ENCODE measurements at places on chromosomes 1 and 21.

DNA sequence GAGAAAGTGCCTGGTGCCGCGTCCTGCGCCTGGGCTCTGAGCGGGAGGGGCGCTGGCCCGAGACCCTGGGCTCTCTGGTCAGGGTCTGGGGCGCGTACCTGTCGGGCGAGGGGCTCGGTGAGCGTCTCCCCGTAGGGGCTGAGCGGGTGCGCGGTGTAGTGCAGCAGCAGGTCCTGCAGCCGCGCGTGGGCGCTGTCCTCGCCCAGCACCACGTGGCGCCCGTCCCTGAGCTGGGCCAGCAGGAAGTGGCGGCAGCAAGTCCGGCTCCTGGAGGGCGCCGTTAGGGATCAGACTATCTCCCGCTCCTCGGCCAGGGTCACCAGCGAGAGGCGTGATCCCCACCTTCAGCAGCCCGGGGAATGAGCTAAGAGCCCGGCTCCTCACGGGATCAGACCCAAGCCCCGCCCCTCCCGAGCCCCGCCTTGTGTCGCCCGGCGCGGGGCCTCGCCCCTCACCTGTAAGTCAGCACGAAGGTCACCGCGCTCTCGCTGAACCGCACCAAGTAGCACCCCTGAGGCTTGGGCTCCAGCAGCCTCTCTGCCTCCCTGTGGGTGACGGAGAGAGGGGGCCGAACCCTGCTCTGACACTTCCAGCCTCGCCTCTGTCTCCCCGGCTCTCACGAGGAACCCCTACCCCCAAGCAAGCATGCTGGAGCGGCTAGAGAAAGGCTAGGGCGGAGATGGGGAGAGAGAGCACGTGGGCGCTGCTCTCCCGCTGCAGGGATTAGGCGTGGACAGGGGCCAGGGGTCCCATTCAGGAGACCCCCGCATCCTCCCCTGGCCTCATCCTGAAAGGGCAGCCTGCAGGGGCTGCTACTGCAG lies 2.7 kb downstream of the SH2D2A start:
- DNase-seq = peak; percentile 61

GRCh38 chr1:24732186-24732885 lies 12.9 kb upstream of the CLIC4 start:
- DNase-seq = no peak

GRCh38 chr1:79497193-79497773 lies 490.8 kb upstream of the ADGRL4 start:
- DNase-seq = no peak

DNA sequence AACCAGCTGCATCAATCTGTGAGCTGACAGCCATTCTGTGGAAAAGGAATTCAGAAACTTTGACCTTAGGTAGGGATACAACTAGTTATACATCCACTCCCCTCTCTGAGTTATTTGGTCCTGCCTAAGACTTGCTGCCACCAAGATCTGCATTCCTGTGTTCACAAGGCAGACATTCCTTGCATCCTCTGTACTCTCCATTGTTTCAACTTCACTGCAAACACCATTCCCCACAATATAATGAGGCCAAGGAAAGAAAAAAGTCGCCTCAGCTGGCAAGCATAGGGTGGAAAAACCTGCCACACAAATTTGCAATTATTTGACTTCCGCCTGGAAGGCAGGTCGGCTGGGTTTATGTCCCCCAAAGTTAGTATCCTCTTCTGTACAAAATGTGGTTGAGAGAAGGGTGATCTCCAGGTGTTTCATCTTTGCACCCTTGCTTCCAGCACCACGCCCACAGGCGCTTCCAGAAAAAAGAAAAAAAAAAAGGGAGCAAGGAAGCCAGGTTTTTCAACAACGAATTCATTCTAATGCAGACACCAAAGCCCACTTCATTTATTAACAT lies 676 bp upstream of the CTTNBP2NL start:
- DNase-seq = no peak

GRCh38 chr21:41500363-41500762 lies 7.6 kb downstream of the TMPRSS2 start:
- no peak for DNase-seq

DNA sequence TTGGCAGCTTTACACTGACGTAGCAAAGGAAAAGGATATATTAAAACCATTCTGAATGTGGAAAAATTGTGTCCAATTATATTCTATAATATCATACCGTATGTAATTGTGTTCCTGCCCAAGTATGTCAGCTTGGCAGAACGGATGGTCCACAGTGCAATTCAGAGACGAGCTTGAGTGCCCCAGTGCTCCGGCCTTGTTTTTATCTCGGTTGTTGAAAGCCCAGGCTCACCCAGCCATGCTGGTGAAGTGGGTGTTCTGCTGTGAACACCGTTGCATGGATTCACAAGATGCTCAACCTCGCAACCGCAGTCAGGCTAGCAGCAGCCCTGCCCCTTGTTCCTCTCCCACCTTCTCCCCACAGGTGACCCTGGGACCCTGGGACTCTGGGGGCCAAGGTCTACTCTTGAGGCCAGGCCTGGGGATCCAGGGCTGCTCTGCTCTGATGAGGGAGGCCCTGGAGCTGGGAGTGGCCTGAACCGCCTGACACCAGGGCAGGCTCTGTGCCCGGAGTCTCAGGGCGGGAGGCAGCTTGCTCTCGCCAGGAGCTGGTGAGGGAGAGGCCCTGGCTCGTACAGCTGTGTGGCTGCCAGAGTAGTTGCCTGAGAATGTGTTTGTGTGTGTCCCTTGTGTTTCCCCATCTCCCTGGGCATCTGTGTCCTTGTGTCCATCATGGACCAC lies 11.2 kb downstream of the PTPRF start:
- DNase-seq = no peak

DNA sequence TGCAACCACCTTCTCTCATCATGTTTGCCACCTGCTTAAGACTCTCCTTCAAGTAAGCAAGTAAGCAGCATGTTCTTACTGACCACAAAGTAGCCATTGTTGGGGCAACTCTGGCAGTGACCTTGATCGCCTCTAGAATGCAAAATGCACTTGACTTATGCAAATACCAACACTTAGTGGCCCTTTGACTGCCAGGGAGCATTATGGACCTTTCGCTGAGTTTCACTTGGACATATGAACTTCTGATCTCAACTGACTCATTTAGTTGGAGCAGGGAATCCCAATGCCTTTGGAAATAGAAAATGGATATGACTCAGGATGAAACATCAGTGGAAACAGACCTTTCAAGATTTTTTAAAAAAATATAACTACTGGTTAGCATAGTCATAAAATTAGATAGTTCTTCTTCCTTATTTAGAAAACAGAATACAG lies 6.1 kb upstream of the PLA2G5 start:
- DNase-seq = no peak

DNA sequence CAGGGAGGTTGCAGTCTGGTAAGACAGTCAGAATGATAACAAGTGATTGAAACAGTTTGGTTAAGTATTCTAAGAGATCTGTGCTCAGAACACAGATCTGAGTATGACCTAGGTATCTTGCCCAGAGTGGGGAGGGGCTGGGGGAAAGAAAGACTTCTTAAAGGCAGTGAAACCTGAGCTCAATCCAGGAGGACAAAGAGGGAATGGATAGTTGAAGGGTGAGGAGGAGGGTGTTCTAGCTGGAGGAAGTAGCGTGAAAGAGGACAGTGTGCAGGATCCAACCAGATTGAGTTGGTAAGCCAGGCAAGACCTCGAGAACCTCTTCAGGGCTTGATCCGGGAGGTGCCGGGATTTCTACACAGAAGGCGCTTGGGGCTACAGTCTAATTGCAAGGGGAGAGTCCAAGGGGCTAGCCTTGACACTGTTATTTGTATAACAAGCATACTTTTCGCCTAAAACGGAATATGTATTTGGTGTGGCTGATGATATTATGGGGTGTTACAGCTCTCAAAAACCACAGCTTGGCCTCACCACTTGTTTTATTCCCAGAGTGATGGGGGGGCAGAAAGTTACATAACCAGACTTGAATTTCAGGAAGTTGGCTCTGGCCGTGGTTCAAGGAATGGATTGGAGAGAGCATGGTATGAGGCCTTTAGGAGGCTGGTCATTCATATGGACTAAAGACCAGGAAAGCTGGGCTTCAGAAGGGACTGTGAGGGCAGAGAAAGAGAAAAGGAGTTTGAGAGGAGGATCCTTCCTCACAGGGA lies 19.1 kb downstream of the RCSD1 start:
- peak; percentile 70 for DNase-seq

DNA sequence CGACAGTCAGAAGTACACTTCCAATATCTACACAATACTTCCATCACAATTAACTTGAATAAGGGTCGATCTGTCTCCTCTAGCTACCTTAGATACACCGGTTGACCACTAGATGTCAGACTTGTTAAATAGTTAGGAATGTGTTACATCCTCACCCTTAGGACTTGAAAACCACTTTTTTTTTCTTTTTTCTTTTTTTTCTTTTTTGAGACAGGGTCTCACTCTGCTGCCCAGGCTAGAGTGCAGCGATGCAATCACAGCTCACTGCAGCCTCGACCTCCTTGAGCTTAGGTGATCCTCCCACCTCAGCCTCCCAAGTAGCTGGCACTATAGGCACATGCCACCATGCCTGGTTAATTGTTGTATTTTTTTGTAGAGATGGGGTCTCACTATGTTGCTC lies 120.4 kb upstream of the GREM2 start:
- DNase-seq = no peak

GRCh38 chr1:22326931-22327330 lies 124.7 kb upstream of the ZBTB40 start:
- no peak for DNase-seq

All from CD14-positive monocyte (primary cell).